M059J (cell line): ENCODE measurements at places on chromosomes 3 and 15. TPM values are rescaled to one million over a fixed set of nuclear protein-coding genes. Genes with fewer than 3 reads are reported as not detected.

FSIP1 gene
- 0.64 and 0.76 TPM in 2 replicates for total RNA-seq

GALNT15 gene
- total RNA-seq, result 2.1 and 7.0 TPM in 2 replicates

IDH3A gene
- total RNA-seq, result 52.6 and 116 TPM in 2 replicates

RHCG gene
- not detected in 2 replicates for total RNA-seq

C2CD4B gene
- total RNA-seq, result not detected in 2 replicates

HRH1 gene
- total RNA-seq, result 13.9 and 21.8 TPM in 2 replicates

CX3CR1 gene
- total RNA-seq, result 0.02 TPM in 1 of 2 replicates, not detected in the other

TMEM212 gene
- not detected in 2 replicates for total RNA-seq

GOLGA6L7 gene
- not detected in 2 replicates for total RNA-seq

LYZL4 gene
- total RNA-seq, result not detected in 2 replicates

CSTA gene
- total RNA-seq, result 0.30 TPM in 1 of 2 replicates, not detected in the other

ZIC1 gene
- 7.9 and 10.5 TPM in 2 replicates for total RNA-seq

ASB14 gene
- total RNA-seq, result not detected in 2 replicates

CAPN3 gene
- total RNA-seq, result 0.34 TPM in 1 of 2 replicates, not detected in the other

CCR9 gene
- total RNA-seq, result not detected in 2 replicates

GNAT1 gene
- total RNA-seq, result not detected in 2 replicates

ATP13A5 gene
- total RNA-seq, result not detected in 2 replicates

COL6A5 gene
- not detected in 2 replicates for total RNA-seq

COX5A gene
- total RNA-seq, result 120 and 144 TPM in 2 replicates

MLF1 gene
- 30.7 and 38.6 TPM in 2 replicates for total RNA-seq
